ENCODE measurements at places on chromosomes 16 and 17. TPM values are rescaled to one million over a fixed set of nuclear protein-coding genes. Genes with fewer than 3 reads are reported as not detected.
A peak's percentile ranks its signal among the peaks of the same experiment; 100 is the strongest.

DNA sequence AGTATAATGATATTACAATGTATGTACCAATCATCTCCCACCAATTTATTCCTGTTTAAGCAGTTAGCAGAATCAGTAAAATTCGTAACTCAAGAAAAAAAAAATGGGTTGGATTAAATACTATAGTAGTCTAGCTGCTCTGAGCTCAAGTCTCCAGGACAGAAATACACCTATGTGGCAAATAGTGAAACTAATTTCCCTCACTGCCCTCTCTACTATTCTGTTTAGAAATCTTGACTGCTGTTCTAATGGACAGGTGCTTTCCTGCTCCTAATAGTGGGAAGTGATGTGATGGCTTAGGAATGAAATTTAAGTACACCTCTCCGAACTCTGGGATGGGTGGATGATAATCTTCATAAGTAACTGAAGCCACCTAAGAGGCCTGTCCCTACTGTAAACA lies 175.7 kb downstream of the KCNJ2 start:
- DNase-seq: no peak

GRCh38 chr16:66513111-66513723 lies 36.7 kb downstream of the TK2 start:
- no peak for DNase-seq

DNA sequence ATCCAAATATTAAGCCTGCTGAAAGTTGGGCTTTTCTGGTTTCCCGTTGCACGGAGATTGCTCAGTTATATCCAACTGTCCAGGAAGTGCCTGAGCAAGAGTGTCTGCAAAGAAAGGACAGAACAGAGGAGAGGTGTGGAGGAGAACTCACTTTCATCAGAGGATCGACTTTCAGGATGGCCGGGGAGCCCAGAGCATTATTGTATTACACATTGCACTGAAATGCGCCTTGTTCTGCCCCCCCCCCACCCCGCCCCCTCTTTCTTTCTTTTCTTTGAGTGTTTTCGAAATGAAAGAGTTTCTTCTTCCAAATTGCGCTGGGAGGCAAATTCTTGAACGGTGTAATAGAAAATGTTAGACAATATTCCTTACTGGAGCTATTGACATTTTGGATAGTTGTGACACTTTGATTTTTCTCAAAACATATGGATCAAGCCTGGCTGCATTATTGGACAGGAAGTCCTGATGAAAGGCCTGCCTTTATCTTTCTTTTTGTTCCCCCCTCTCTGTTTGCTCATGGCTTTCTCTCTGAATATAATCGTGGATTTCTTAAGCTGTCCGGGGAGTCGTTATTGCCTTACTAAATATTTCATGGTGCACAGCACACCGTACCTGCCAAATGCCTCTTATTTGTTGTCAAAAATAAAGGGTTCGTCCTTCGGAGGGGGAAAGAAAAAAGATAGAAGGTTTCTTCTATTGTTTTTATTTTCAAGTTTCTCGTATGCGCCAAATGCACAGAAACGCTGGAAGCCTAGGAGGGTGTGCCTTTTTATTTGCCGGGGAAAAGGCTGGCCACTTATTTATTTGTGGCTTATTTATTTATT lies 110.8 kb downstream of the IRX3 start:
- peak; percentile 6 for DNase-seq

DNA sequence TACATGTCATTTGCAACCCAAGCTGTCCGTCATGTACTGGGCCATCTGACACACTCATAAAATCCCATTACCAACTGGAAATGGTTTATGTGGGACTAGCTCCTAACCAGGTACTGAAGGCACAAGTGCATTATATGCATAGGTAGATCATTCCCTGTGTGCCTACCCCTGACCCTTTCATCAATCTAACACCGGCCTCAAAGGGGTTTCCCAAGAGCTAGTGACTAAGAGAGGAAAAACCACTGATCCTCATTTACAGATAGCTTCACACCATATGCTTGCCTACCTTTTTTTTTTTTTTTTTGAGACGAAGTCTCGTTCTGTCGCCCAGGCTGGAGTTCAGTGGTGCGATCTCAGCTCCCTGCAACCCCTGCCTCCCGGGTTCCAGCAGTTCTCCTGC lies 449.8 kb downstream of the SLC39A11 start:
- DNase-seq: no peak

DNA sequence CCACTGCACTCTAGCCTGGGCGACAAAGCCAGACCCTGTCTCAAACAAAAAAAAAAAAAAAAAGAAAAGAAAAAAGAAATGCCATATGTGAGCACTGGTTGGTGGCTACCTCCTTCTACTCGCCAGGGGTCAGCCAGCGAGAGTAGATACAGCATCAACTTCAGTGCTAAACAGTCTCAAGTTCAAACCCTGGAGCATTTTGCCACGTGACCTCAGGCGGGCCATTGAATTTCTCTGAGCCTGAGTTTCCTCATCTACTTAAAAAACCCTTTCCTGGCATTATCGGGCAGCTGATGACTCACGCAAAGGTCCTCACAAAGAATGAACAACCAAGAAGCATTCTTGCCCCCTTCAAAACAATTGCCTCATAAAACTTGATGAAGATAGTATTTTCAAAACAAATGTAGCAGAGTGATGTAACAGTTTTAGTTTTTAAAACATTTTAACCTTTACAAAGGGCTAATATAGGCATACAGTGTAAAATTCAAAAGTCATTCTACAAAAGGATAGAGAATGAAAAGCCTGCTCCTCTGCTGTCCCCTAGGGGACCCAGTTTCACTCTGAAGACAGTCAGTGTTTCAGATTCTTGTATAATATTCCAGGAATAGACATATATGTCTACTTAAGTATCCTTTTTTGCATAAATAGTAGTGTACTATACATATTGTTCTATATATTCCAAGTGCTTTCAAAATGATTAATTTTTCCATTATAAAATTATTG lies 28.4 kb downstream of the DNAH2 start:
- DNase-seq: peak; percentile 76

GRCh38 chr17:13643180-13643579 lies 41.5 kb upstream of the HS3ST3A1 start:
- no peak for DNase-seq

GRCh38 chr16:53084141-53084541 lies 29.4 kb downstream of the CHD9 start:
- no peak for DNase-seq

- DNase-seq: no peak
Measured at GRCh38 chr16:2013527-2013926, 3.9 kb upstream of the ZNF598 start.

DNA sequence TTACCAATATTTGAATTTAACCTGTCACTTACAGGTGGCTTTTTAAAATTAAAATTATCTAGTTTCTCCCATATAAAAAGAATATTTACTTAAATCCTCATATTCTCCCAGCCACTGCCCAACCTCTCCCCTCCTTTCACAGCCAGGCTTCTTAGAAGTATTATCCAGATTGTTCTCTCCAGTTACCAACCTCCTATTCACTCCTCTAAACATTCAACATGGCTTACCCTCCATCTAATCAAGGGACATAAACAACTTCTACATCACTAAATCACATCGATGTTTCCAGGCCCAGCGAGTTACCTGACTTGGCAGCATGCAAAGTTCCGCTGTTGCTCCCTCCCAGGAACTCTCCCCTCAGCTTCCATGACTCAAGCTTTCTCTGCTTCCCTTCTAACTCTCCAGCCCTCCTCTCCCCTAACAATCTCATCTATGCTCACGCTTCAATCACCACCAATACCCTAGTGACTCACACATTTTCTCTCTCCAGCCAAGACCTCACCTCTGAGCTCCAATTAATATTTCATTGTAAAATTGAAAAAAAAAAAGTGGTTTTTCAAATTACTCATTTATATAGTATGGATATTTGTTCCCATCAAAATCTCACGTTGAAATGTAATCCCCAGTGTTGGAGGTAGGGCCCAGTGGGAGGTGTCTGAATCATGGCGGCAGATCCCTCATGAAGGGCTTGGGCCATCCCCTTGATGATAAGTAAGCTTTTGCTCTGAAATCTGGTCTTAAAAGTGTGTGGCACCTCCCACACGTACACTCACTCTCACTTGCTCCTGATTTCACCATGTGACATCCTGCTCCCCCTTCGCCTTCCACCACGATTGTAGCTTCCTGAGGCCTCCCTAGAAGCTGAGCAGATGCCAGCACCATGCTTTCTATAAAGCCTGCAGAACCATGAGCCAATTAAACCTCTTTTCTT lies 88.5 kb downstream of the HELZ start:
- DNase-seq: no peak

DNA sequence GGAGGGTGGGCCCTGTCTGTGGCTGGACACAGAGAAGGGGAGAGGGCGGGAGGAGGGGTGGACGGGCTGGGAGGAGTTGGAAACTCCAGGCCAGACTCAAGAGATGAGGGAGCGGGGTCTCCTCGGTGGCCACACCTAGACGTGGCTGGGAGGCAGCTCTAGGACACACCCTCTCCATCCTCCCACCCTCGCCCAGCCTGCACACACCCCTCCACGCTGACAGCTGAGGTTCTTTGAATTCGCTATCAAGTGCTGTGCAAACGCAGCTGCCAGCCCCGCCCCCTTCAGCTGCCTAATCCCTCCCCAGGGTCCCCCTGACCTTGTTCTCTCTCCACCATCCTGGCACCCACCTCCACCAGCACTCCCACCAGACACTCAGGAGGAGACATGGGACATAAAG lies 48.7 kb downstream of the DNAH17 start:
- DNase-seq: no peak

GRCh38 chr16:80437707-80438106 lies 103.1 kb upstream of the DYNLRB2 start:
- no peak for DNase-seq

DNA sequence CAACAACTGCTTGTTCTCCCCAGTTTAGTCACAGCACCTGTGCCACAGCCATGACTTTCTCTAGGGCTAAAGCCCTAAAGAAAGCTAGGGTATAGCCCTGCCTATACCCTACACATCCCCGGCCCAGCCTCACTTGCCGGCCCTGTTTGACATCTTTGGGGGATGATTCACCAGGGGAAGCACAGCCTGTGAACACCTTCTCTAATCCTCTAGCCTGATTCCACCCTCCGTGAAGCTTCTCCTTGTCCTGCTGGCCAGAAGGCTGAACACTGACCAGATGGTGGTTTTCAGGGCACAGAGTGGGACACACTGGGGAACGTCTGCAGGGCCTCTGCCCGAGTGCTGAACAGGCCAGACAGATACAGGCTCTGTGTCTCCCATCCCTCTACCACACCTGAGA lies 6.0 kb downstream of the CLEC16A start:
- DNase-seq: no peak

GRCh38 chr16:84052071-84052622 lies 9.6 kb upstream of the SLC38A8 start:
- DNase-seq: peak; percentile 78

DNA sequence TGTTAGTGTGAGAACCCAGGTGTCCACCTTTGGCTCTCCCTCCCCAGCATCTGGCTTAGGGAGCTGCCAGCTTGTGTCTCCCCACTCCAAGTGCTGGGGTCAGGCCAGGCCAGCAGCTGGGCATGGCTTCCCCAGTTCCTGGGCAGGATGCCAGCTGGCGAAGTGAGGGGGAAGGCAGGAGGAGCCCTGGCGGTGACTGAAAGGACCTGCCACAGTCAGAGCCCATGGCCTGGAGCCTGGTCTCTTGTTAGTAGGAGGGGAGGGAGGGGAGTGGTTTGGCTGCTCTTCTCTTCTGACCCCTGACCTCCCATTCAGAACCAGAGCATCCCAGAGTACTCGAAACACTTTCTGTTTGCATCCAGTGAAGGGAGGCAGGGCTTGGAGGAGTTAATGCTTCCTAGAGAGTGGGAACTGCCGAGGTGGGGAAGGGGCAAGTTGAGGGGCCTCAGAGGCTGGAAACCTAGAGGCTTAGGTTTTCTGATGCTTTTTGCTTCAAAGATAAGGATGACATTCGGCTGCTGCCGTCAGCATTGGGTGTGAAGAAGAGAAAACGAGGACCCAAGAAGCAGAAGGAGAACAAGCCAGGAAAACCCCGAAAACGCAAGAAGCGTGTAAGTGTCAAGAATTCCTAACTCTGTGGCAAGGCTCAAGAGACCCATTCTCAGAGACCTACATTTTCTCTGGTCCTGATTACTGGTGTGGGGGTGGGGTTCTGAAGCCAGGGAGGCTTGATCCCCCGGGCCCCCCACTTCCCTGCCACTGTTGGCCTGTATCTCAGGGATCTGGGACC lies 772 bp downstream of the CHD3 start:
- DNase-seq: peak; percentile 96

DNA sequence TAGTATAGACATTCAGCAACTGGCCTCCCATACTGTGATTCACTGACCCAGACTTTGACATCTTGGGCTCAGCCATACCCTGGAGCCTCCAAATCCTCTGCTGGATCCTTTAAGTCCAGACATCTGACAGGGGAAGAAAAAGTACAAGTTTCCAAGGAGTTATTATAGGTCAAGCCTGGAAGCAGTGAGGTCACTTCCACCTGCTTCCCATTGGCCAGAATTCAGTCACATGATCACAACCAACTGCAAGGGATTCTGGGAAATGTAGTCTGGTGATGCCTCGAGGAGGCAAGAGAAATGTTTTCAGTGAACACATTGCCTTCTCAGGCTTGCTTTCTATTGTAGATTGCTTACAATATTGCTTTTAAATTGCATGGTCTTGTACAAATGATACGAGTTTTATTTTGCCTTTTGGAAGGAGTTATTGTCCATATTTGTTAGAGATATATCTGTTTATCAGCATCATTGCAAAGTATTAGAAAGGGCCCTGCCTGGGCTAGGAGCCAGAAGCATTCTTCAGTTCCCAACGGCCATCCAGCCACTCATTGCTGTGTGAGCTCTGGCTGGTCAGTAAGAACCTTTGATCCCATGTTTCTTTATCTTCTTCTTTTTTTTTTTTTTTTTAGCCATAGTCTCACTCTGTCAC lies 696.9 kb downstream of the WWOX start:
- DNase-seq: no peak

DNA sequence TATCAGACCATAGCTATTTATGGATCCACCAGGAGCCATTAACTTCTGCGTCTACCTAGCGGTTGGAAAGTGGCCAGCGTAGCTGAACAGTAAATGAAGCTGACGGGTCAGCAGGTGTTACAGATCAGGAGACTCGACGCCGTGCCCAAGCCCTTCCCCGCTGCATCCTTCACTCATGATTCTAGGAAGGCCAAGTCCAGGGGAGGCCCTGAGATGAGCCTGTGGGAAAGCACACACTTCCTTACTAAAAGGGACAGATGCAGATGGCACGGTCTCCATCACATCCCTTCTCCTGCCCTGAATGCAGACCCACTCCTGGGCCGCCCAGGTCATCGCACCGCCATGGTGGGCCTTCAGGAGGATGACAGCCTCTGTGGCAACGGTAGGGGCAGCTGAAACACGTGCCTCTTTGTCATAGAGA lies 67.7 kb upstream of the DNAH17 start:
- DNase-seq: no peak

ST6GALNAC2 gene
- 6.2 TPM for total RNA-seq

SLC5A2 gene
- not detected for total RNA-seq

FA2H gene
- not detected for total RNA-seq

CA5A gene
- not detected for total RNA-seq

CPHXL2 gene
- total RNA-seq: not detected

RHBDL3 gene
- total RNA-seq: 1.0 TPM

C17orf107 gene
- total RNA-seq: 0.46 TPM

SPATA32 gene
- not detected for total RNA-seq

KCNH4 gene
- total RNA-seq: not detected

TRIM65 gene
- 12.1 TPM for total RNA-seq

CA7 gene
- total RNA-seq: not detected

RGS9 gene
- total RNA-seq: 0.38 TPM

CEP295NL gene
- total RNA-seq: 1.6 TPM

All from cardiac septum (tissue), 1 donor.